ENCODE measurements at places on chromosomes 7 and 10.

DNA sequence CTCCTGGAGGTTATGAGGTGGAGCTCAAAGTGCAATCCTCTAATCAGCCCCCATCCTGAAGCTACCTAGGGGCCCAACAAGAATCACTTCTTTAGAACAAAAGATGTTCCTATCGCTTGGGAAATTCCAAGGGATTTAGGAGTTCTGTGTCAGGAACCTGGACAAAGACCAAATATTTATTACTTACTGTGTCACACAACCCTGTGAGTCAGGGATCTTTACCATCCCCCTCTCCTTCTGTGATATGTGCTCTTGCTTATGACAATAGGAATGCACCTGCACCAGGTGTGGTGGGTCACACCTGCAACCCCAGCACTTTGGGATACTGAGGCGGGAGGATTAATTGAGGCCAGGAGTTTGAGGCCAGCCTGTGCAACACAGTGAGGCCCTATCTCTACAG is 485.8 kb downstream of the PLXDC2 start:
- DNase-seq = no peak

GRCh38 chr7:36217961-36218284 is 64.9 kb downstream of the EEPD1 start:
- DNase-seq = no peak

- DNase-seq = no peak
Observed at GRCh38 chr10:131928248-131929095, 27.7 kb downstream of the PPP2R2D start.

- no peak for DNase-seq
Observed at GRCh38 chr7:87328281-87328680, 17.2 kb upstream of the CROT start.

- DNase-seq = no peak
Observed at GRCh38 chr10:116627386-116627933, 6.7 kb downstream of the PNLIPRP2 start.
